ENCODE measurements at places on chromosomes 16 and 17. TPM values are rescaled to one million over a fixed set of nuclear protein-coding genes. Genes with fewer than 3 reads are reported as not detected.

DNA sequence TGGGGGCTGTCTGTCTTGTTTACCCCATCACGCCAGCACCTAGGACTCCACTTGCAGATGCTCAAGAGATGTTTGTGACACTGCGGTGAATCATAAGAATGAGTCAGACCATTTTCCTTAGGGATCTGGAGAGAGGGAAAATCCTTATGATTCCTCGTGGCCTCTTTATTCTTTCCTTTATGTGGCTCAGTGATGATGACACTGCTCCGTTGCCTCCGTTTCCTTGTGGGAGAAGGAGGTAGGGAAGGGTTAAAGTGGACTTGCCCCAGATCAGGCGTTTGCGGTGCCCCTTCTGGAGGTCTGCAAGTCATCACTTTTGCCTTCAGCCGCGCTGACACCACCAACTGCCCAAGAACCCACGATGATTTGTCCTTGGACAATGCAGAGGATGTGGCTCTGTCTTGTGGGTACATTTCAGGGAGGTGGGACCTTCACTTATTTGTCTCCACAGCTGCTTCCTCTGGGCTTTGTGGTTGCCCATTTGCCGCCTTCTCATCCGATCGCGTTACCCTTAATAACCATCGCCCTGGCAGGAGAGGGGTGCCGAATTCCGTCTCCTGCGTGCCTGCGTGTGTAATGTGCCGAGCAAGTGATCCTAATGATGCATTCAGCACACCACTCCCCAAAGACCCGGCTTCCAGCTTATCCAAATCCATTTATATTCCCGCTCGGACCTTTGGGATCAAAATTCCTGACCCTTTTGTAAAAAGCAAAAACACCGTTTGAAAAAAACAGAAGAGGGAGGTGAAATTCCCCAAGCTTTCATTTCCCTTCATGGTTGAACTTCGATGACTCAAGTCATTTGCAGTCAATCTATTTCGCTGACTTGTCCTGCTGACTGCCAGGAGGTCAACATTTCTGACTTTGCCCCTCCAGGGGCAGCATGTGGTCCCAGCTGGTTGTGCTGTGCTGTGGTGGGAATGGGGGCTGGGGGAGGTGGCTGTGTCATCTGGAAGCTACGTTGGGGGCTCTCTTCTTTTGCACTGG is 87.2 kb upstream of the IRX3 start:
- DNase-seq = peak; percentile 63

The COG1 gene
- 18.8 TPM for total RNA-seq

- no peak for DNase-seq
These were observed 389.6 kb downstream of the WWOX start for GRCh38 chr16:78489072-78489471.

GRCh38 chr17:27783440-27784350 is 16.6 kb downstream of the NOS2 start:
- DNase-seq = no peak

- DNase-seq = peak; percentile 26
These were observed 2.3 kb downstream of the ALDH3A2 start for GRCh38 chr17:19650826-19651225.

The SCN4A gene
- 0.02 TPM for total RNA-seq

The SLC35G6 gene
- total RNA-seq = not detected

- DNase-seq = no peak
These were observed 2.0 kb downstream of the UBALD2 start for GRCh38 chr17:76267051-76267576.

DNA sequence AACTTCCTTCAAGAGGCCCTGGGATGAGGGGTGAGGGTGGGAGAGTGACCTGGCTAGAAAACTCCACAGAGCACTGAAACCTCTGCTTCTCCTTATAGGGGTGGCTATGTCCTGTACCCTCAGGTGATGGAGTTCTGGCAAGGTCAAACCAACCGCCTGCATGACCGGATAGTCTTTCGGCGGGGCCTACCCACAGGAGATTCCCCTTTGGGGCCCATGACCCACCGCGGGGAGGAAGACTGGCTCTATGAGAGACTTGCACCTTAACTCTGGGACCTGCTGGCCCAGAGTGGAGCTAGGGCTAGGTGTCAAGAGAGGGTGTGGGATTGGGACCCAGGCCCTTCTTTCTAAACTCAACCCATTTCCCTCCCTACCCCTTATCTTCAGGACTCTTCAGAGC is 5.1 kb downstream of the PNPO start:
- no peak for DNase-seq

DNA sequence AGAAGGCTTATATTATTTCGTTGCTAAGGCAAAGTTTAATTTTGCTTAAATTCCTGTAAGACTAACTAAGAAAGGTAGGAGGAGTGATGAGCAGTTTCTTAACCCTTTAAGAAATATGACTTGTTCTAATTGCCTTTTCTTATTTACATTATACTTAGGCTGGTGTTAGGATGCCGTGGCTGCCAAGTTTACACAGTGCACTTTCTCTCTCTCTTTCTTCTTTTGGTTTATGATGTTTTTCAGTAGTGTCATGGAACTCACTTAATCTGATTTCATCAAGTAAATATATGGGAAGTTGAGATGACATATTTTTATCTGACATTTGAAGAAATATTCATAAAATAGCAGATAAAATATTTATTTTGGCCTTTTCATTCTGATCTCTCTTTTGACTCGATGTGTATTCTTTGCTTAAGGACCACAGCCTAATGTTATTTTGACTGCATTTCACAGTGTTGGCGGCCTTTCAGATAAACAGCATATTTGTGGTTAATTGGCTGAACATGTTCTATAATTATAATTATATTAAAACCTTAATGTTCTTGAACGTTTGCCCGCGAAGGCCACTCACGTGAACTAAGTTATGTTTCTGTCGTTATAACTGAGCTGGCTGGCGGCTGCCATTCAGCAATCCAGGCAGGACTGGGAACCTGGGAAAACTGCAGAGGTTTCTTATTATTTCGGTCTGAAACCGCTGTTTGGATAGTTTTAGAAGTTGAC is 191.6 kb downstream of the WWOX start:
- peak; percentile 11 for DNase-seq

DNA sequence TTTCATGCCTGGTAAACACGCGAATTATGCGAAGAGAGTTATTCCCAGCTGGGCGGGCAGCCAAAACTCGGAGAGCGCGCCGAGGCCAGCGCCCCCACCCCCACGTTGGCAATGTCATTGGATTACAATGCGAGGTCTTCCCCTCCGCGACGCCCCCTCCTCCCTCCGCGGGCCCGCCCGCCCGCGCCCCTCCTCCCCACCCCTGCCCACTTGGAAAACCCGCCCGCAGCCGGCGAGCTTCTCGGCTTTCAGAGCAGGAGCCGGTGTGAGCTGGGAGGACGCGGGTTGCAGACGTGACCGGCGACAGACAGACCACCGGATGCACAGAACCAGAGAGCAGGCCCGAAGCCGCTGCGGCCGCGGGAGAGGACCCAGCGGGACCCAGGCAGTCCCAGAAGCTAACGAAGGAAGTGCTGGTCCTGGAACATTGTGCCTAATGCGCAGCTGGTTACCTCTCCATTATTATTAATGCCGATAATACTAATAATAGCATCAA is 4.0 kb downstream of the NOG start:
- DNase-seq = no peak

DNA sequence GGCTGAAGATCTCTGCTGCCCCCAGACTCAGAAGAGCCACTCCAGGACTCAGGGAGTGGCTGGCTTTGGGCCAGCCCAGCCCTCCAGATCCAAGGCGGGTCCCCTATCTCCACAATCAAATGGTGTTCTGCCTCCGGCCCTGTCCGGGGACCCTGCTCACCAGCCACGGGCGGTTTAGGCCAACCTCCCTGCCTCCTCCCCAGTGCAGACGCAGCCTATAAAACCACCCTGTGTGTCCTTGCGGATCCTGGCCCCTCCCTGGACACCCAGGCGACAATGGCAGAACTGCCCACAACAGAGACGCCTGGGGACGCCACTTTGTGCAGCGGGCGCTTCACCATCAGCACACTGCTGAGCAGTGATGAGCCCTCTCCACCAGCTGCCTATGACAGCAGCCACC is at the start of gene SLC12A3:
TSS of gene SLC12A3 (plus strand) at position 248 of the 400 bp plus-strand sequence. CDS start at position 277, 29 bp downstream.
- no peak for DNase-seq

DNA sequence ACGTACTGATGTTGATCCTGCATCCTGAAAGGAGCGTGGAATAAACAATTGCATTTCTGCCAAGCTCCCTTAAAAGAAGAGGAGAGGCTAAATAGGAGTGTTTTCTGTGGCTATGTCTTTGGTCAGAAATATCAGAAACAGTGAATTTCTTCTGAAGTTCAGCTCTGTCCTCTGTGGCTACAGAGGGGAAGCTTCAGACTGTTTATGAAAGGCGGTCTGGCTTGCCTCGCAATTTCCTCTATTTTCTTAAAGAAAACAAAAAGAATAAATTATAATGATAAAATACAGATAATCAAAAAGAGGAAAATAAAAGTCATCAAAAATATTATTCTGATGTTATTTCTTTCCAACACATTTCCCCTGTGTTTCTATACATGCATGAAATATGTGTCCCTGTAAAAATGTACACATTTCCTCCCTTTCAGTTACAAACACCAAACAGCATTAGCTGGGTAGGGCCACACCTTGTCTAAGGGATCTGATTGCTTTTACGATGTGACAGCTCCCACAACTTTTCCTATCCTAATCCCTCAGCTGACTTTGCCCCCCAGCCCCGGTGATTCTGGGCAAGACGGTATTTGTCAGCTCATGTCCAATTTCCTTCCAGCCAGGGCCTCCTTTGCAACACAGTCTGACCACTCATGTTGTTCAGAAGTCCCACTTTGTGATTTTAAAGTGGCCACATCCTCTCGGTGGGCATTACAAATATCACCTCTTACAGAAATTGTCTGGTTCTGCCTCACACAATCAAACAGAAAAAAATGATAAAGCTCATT is 439.0 kb downstream of the HS3ST3B1 start:
- no peak for DNase-seq

- no peak for DNase-seq
These were observed 375.7 kb upstream of the DYNLRB2 start for GRCh38 chr16:80164966-80165550.

GRCh38 chr17:48143629-48144028 is 36.1 kb downstream of the SNX11 start:
- DNase-seq = no peak

DNA sequence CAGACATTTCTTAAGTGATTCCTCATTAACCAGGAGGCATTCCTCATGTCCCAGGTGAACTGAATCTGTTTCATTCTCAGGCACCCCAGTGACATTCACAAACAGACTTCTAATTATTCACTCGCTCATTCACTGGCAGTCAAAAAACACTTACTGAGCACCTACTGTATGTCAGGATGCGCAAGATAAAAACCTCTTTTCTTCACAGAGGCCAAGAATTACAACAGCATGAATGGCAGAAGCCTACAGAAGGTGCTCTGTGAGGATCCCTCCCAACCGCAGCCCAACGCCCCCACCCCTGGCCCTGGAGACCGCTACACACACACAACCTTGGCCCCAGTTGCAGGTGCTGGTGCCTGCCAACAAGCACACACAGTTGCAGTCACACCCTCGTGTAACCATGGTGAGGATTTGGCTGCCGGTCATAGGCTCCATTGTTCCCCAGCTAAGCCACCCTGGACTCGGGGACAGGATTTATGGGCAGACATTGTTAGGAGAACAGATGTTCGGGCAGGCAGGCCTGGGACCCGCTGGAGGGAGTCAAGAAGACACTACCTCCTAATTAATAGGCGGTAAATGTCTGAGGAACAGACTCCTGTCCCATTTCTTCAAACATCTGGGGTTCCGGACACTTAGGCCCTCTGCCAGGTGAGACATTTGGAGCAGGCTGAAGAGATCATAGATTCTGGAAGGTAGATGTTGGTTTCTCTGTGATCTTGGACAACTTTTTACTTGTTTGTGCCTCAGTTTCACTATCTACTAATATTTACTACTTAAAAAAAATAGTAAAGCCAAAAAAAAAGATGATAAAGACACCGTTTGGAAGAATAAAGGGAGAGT is 43.2 kb downstream of the CUEDC1 start:
- DNase-seq = peak; percentile 52

Measured in H4 (cell line).